ENCODE measurements at places on chromosomes 12 and 14.

DNA sequence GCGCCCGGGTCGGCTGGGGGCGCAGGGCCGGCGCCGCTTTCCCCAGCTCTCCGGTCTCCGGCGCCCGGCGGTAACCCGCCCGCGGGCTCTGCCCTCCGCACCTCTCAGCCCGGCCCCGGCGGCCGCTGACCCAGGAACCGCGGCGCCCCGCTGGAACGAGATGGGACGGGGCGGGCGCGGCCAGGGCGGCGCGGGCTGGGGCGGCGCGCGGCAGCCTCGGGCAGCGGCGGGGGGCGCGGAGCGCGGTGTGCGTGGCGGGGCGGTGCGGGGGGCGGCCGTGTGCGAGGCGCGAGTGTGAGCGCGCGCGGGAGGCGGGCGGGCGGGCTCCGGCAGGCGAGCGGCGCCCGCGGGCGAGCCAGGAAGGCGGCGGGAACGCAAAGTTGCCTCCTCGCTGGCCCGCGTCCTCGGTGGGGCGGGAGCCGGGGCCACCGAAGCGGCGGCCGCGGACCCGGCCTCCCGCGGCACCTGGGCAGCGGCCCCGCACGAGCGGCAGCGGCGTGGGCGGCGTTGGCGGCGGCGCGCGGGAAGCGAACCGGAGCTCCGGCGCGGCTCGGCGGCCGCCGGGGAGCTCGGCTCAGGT is 671 bp upstream of the DIO3 start:
- DNase-seq: no peak

DNA sequence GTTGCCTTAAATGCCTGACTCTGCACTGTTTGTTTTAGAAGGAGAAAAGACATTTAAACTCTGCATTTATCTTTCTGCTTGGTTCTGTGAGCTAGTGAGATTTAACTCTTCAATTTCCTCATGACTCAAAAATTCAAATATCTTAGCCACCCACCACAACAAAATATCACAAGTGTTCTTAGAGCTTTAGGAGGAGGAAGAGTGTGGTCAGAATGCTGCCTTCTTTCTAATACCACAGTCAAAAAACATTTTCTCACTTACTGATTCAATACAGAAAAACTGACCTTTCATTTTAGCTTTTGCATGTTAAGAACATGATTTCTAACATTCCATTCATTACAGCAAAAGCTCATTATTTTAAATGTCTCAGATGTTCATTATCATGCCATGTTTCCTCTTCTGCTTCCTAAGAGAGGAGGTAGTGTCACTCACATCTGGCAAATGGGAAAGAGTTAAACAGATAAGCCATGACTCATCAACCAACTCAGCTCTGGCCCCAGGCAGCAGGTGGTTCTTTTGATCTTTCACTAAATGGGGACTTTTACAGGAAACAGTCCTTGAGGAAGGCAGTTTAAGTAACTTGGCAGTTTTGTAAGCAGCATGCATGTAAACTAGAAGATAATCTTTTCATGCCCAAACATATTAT is 56.4 kb upstream of the RNU6-8 start:
- no peak for DNase-seq

- no peak for DNase-seq
These were observed 77.0 kb downstream of the POLR3B start for GRCh38 chr12:106434526-106434925.

GRCh38 chr12:13905794-13906193 is 75.6 kb downstream of the GRIN2B start:
- no peak for DNase-seq

- no peak for DNase-seq
These were observed 441.8 kb upstream of the TMPO start for GRCh38 chr12:98073610-98074009.

DNA sequence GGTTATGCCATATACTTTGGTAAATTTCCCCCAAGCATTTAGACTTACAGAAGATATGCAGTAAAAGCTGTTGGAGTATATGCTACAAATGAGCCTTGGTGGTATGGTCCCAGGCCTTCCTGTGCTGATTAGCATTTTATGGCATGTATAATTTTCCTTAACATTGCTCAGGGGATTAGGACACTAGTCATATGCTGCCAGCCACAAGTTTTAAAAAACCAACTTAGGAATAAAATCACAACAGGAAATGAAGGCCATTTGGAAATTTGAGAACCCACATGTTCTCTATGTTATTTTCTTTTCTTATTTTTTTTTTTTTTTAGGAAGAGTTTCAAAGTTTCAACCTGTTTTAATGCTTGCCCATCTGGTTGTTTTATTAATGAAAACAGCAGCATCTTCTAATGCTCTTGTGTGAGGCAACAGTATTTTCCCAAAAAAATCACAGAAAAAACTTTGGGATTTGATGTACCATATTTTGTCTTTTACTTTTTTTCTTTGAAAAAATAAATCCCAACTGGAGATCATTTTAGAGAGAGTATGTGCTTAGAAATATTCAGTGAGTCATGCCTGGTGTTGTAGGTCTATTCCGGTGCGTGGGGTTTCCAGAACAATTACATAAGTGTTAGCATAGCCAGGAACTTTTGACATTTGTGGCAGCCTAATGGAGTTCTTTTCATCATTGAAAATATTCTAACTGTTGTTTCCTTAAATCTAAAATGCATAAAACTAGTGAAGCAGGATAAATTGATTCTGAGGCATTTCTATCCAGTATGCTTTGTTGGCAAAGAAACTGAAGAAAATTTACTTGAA is 21.7 kb upstream of the DUSP6 start:
- no peak for DNase-seq

DNA sequence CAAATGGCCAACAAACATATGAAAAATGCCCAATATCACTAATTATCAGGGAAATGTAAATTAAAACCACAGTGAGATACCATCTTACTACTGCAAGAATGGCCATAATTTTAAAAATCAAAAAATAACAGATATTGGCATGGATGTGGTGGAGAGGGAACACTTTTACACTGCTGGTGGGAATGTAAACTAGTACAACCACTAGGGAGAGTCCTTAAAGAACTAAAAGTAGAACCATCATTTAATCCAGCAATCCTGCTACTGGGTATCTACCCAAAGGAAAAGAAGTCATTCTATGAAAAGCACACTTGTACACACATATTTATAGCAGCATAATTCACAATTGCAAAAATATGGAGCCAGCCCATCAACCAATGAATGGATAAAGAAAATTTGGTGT is 459.7 kb downstream of the GXYLT1 start:
- no peak for DNase-seq

DNA sequence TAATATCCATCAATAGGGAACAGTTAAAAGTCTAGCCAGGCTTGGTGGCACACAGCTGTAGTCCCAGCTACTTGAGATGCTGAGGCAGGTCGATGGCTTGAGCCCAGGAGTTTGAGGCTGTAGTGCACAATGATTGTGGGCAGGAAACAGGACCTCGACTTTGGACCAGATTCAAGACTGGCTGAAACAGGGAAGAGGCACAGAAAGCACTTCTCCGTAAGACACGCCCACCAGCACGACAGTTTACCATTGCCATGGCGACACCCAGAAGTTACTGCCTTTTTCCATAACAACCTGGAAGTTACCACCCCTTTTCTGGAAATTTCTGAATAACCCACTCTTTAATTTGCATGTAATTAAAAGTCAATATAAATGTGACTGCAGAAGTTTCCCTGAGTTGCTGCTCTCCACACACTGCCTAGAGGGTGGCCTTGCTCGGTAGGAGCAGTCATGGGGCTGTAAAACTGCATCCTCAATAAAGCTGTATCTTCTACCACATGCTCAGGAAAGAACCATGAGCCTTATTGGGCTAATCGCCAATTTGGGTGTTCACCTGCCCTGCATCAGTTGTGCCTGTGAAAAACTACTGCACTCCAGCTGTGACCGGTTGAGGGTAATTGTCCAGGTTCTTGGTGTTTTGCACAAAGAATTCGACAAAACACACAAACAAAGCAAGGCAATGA is 4.6 kb upstream of the LRRC23 start:
- DNase-seq: peak; percentile 31

DNA sequence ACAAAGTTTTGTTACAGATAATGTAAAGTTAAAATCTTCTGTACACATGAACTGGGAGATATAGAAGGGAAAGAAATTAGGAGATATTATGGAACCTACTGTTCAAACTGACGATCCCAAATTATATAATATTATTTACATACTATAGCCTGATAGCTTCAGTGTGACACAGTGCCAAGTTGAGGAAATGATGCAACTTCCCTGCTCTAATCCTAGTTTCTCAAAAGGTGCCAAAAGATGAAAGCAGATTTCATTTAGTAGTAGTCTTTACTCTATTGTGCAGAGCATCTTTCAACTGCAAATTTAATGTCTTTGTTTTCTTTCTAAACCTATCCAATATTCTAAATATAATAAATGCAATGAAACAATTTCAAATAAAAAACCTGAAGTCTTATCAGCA is 46.9 kb downstream of the COCH start:
- DNase-seq: no peak

GRCh38 chr12:108613548-108613947 is 15.7 kb upstream of the TMEM119 start:
- no peak for DNase-seq

GRCh38 chr14:23562822-23563472 is 4.6 kb downstream of the AP1G2 start:
- DNase-seq: peak; percentile 37

DNA sequence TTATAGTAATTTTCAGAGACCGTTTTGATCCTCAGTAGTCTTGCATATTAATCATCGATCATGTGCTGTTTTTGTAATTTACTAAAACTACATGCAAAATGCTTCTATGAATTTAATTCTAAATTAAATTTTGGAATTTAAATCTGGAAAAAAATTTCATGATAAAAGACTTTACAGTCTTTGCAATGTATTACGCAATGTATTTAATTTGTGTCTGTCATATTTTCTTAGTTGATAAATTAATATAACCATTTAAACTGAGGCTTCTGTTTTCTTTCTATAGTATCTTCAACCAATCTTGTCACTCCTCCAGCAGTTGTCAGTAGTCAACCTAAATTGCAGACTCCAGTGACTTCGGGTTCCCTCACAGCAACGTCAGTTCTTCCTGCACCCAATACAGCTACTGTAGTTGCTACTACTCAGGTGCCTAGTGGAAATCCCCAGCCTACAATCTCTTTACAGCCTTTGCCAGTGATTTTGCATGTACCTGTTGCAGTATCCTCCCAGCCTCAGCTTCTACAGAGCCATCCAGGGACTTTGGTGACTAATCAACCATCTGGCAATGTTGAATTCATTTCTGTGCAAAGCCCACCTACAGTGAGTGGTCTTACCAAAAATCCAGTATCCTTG is 94.8 kb downstream of the ATF7IP start:
- DNase-seq: no peak

DNA sequence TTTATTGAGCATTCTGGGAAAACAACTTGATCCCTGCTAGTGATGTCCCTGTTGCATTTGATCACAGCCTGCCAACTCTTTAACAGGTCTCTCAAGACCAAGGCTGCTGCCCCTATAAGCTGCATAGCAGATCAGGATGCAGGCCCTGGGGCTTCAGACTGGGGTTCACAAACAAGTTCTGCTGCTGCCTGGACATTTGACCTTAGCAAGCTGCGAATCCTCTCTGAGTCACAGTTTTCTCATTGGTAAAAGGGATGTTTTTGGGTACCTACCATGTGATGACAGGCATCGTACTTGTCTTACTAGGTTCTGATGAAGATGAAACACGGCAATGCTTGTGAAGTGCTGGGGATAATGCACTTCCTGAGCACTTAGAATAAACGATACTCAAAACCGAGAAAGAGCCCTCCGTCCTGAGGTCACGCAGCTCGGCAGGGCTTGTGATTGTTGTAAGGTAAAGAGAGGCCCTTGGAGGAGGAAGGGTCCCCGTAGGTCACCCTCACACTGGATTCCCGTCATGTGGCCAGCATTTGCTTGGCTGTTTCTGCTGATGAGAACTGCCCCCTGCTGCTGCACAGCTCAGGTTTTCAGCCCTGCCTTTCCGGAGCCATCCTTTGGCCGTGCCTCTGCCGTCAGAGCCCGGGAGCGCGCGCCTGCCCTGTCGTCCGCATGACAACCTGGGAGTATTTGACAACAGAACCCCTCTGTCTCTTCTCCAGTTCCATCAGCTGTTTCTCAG is 39.1 kb downstream of the TSPAN9 start:
- no peak for DNase-seq

DNA sequence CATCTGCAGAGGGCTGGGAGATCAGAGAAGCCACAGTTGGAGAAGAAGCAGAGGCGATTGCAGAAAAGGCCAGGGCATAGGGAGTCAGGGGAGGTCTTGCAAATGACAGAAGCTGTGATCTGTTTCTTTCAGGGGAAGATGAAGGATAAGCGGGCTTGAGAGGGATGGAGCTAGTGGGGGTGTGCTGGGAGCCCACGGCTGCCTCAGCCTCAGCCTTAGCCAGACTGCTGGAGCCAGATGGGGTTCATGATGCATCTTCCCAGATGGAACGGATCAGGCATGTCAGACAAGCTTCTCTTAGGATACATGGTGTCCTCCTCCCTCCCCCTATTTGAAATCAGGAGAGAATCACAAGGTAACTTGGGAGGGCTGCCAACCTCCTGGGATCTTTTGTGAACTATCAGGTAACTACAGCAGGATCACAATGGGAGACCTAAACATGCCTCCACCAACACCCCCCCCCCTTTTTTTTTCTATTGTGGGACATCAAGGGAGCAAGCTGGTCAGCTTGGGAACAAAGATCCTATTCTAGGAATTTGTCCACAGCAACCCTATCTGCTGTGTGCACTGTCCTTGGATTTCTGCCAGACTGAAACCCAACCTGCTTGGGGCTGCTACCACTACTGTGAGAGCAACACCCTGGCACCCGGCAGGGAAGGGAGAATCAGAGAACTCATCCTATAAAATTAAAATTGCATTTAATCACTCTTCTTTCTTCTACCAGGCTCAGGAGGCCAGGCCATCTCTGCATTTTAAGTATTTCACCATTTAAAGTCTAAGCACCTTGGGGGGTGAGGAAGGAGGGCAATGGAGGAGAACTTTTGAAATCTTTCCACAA is 10.7 kb upstream of the ATP2A2 start:
- DNase-seq: no peak

- DNase-seq: no peak
These were observed 12.9 kb upstream of the ORAI1 start for GRCh38 chr12:121613462-121613861.

GRCh38 chr14:91221270-91221669 is 23.2 kb downstream of the GPR68 start:
- no peak for DNase-seq

DNA sequence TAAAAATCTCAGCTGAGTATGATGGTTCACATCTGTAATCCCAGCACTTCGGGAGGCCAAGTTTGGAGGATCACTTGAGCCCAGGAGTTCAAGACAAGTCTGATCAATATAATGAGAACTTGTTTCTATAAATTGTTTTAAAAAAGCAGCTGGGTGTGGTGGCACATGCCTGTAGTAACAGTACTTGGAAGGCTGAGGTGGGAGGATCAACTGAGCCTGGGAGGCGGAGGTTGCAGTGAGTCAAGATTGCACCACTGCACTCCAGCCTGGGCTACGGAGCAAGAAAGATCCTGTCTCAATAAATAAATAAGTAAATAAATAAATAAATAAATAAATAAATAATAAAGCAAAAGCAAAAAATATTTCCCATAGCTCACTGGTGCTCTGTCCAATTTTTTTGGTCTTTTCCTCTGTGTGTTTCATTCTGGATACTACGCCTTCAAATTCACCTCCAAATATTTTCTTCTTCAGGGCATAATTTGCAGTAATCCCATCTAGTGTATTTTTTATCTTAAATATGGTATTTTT is 32.7 kb upstream of the SNX6 start:
- no peak for DNase-seq
